ENCODE measurements at places on chromosomes 4 and X.

GRCh38 chr4:150510176-150510865 is 71.6 kb upstream of the MAB21L2 start:
- DNase-seq = no peak

- no peak for DNase-seq
Observed at GRCh38 chr4:188976644-188977115, 837.4 kb downstream of the TRIML1 start.

- no peak for DNase-seq
Observed at GRCh38 chr4:7372673-7373072, 62.1 kb downstream of the PSAPL1 start.

GRCh38 chr4:71441186-71442169 is 102.7 kb downstream of the SLC4A4 start:
- DNase-seq = no peak

GRCh38 chrX:78979789-78980464 is 34.7 kb downstream of the P2RY10 start:
- DNase-seq = no peak

All from stimulated activated CD8-positive, alpha-beta memory T cell treated with anti-CD3 and anti-CD28 coated beads, Interleukin-12 subunit alpha, Interleukin-12 subunit beta, amount 100 ng/mL, for 4 hours (primary cell).